ENCODE measurements at places on chromosomes 5 and 9.

DNA sequence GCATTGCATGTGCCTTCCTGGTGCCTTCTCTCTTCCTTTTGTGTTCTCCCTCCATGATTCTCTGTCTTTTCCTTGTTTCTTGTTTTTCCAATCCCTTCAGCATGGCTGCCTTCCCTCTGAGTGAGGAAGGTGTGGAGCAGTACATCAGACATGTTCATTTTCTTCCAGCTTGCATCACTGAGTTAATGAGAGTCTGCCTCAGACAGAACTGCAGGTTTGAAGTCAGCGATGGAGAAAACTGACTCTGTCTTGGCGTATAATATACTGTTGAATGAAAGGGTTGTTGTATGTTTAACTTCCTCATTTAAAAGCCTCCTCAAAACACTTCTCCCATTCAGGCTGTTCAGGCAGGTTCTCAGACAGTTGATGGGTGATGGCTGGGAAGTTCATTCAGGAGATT, 129.3 kb downstream of the KDM4C start:
- DNase-seq = no peak

DNA sequence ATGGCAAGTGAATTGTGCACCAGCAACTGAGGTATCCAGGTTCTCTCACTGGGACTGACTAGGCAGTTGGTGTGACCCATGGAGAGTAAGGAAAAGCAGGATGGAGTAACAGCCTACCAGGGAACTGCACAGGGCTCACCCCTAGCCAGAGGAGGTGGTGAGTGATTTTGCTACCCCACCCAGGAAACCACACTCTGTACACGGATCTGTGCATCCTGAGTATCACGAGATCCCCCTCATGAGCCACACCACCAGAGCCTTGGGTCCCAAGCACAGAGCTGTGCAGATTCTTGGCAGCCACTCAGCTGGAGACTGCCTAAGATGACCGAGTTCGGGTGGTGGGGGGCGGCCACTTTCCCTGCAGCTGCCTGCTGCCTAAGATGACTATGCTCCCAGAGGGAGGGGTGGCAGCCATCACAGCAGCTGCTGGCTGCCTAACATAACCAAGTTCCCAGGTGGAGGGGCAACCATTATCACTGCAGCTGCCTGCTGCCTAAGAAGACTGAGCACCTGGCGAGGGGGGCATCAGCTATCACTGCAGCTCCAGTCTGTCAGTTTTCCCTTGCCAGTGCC, 48.4 kb upstream of the EFNA5 start:
- DNase-seq = no peak

- no peak for DNase-seq
Measured at GRCh38 chr9:2907411-2907810, 63.5 kb upstream of the PUM3 start.

DNA sequence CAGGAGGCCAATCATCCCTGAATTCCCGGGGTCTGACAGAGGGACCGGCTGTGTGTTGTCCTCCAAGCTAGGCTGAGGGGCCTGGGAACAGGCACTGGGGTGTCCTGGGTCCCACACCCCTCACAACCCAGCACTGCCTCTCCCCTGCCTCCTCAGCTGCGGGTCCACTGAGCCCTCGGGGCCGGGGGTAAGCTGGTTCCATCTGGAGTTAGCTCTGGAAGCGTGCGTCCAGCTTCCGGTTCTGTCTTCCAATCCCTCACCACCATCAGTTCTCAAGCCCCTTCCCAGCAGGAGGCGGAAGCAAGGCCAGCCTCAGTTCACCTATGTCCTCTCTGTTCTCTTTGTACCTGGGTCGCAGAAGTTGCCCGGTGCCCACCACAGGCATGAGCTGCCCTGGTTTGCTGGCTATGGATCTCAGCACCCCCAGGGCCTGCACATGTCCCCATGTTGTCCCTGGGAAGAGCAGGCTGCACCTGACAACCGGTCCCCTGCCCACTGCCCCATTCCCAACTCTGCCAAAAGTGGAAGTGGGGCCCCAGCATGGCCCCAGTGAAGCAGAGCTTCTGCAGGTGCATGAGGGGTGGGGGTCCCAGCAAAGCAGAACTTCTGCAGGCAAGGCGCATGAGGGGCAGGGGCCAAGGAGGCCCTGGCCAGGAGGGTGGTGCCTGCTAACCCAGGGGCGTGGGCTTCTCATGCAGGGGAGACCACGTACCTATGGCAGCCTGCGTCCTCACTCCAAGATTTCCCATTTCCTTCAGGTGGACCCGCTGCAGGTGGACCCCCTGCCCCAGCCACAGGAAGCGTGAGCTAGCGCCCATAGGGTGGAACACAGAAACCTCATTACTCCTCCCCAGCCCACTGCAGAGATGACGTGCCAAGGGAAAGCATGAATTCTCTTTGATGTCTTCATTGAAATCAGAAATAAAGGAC, 111.9 kb downstream of the ZNF354C start:
- DNase-seq = no peak

DNA sequence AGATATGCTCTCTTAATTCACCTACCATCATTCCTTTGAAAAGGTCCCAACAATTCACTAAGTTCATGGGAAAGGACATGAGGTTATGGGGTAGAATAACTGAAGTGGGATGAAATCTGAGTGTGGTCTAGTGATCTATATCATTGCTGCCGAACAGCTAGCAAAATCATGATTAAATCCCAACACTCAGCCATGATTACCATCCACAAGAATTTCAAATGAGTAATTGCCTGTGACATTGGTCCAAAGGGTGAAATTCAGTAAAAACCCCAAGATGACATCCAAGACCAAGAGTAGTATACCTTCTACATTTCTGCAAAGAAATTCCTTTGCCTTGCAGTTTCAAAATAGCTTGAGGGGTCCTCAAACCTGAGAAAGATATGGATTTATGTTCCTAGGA, 225.6 kb downstream of the SPOCK1 start:
- DNase-seq = no peak

GRCh38 chr5:122366501-122366900, 54.5 kb downstream of the SNCAIP start:
- DNase-seq = no peak

DNA sequence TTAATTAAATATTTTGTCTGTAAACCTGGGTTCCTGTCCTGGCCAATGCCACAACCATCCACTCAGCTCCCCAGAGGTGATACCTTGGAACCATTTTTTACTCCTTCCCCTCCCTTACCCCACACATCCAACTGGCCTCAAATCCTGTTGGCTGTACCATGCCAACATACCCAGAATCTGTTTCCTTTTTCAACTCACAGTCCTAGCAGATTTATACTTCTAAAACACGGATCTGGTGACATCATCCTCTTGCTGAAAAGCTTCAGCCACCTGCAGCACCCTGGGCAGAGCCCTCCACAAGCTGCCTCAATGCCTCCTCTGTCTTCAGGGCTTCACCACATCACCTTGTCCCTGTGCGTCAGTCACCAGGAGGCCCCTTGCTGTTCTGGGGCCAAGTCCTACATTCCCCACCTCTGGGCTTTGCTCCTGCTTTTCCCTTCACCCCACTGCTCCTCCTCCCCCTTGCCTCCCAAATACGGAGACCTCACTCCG, 14.9 kb downstream of the SEMA6A start:
- DNase-seq = no peak

DNA sequence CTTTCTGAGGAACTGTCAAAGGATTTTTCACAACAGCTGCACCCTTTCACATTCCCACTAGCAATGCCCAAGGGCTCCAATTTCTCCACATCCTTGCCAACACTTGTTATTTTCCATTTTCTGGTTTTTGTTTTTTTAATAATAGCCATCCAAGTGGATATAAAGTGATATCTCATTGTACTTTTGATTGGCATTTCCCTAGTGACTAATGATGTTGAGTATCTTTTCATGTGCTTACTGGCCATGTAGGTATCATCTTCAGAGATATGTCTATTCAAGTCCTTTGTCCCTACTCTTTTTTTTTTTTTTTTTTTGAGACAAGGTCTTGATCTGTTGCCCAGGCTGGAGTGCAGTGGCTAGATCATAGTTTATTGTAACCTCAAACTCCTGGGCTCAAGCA, 115.8 kb upstream of the HAND1 start:
- DNase-seq = no peak

GRCh38 chr5:55173687-55174230, 782 bp upstream of the CDC20B start:
- DNase-seq = no peak

DNA sequence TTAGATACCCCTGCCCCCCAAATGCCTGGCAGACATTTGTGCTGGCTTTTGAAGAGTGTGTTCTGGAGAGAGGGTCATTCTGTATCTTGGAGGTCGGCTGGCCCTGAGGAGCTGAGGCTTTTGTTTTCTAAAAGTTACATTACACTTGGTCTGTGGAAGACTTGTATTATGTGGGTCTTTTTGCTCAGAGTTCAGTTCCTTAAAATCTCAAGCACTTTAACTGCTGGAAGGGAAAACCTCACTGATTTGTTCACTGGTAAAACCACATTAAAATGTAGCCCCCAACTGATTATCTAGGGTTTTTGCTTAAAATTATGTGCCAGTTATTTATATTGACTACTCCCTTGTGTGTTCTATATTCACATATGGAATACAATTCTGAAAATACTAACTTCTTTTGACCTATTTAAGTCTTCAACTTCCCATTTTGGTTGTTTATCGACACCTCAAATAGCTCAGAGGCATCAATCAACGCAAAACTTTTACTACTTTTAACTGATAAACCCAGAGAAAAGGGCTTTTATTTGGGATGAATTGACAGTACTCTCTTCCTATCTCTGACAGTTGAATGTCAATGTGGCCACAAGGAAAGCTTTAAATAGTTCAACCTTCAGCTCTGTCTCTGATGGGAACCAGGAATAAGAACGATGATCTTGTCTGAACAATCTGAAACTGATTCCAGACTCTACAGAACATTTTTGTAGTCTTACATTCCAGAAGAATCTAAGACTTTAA, 54.0 kb upstream of the MAP3K1 start:
- DNase-seq = no peak

DNA sequence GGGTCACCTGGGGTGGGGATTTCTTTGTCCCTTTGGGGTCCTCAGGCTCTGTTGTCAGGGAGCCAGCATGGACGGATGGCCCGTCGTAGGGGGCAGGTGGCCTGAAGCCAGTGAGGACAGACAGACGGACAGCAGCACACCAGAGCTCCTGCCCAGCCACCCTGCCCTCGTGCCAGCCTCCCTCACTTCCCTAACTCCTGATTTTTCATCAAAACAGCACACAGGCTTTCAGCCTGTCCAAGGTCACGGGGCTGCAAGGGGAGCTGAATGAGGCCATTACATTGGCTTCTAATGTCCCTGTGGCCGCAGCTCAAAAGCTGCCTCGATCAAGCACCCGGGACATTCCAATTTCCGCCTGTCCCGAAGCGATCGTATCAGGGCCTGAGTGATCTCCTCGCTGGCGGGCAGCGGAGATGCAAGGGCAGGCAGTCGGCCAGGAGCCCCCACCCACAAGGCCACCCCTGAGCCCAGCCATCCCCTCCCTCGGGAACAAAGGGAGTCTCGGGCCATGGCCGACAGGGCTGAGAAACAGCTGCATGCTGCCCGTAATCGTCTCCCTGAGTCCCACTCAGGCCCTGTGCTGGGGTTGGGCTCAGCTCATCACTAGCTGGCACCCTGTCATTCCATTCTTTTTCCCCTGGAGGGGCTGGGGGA, 50.5 kb upstream of the RNU6ATAC start:
- no peak for DNase-seq

DNA sequence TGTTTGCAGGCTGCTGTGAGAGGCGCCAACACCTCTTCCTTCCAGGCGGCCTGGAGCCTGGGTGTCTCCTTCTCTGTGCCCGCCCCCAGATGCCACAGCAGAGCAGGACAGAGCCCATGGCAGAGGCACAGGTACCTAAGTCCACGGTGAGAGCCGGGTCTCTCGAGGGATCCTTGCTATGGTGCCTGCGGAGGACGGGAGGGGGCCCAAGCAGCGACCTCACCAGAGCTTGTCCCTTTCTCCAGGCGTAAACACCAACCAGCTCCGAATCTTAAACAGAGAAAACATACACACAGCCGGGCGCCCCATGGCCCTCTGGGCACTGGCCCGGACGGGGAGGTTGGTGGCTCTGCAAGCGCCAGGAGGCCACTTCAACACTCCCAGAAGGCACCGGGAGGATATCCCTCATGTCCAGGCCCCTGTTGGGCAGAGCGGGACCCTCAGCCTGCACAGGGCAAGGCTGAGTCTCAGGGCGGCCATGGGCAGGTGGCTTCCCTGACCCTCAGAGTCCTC, 11.8 kb downstream of the CCDC187 start:
- no peak for DNase-seq

- no peak for DNase-seq
Measured at GRCh38 chr5:56420323-56420722, 187.2 kb upstream of the ANKRD55 start.

GRCh38 chr5:33143405-33144123, 297.2 kb upstream of the TARS1 start:
- DNase-seq = no peak

DNA sequence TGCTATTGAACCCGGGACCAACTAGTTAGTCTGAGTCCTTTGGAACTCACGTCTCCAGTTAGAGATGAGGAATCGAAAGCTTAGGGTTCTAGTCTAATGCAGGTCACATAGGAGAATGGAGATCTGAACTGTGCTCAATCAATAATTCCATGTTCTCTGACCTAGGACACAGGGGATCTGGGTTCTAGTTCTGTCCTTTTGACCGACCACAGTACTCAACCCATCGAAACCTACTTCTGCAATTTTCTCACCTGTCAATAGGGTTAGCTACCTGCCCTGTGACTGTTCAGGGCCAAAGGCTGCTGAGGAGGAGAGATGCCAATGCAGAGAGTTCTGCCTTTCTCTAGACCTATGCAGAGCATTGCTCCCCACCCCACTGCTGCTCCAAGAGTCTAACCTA, 187.7 kb downstream of the CDK5RAP2 start:
- no peak for DNase-seq

DNA sequence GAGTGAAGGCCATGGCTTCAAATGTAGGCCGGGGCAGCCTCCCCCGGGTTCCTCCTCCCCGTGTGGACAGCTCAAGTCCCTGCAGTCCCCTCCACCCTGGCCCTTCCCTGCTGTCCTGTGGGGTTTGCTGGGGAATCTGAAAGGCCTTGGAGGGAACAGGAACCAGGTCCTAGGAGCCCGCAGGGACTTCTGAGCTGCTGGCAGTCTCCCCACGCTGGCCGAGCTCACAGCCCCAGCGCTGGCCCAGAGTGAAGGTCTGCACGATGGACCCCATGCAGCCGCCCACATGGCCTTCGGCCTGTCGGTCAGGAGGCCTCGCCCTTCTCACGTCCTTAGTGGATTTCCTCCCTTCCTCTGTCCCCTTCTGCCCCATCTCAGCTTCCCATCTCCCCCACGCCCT, 25.7 kb upstream of the NOTCH1 start:
- no peak for DNase-seq

GRCh38 chr5:89292487-89292886, 409.5 kb upstream of the MEF2C start:
- DNase-seq = no peak

- no peak for DNase-seq
Measured at GRCh38 chr5:58462623-58463230, 2.8 kb upstream of the PLK2 start.

GRCh38 chr9:123828449-123828848, 101.5 kb downstream of the DENND1A start:
- no peak for DNase-seq

GRCh38 chr9:122912671-122912963, 506 bp downstream of the ZBTB6 start:
- no peak for DNase-seq

- DNase-seq = no peak
Measured at GRCh38 chr9:123149067-123149466, 115.6 kb downstream of the GPR21 start.

GRCh38 chr5:56440871-56441740, 208.0 kb upstream of the ANKRD55 start:
- no peak for DNase-seq

- DNase-seq = no peak
Measured at GRCh38 chr5:112479418-112479817, 60.3 kb upstream of the EPB41L4A start.

- DNase-seq = no peak
Measured at GRCh38 chr5:15948190-15948589, 231.4 kb downstream of the MARCHF11 start.
